ENCODE measurements at places on chromosomes 16 and 17. TPM values are rescaled to one million over a fixed set of nuclear protein-coding genes. Genes with fewer than 3 reads are reported as not detected.

Gene TBC1D3C
- not detected for total RNA-seq

GRCh38 chr17:78708510-78708973, 73.5 kb downstream of the CYTH1 start:
- no peak for DNase-seq

DNA sequence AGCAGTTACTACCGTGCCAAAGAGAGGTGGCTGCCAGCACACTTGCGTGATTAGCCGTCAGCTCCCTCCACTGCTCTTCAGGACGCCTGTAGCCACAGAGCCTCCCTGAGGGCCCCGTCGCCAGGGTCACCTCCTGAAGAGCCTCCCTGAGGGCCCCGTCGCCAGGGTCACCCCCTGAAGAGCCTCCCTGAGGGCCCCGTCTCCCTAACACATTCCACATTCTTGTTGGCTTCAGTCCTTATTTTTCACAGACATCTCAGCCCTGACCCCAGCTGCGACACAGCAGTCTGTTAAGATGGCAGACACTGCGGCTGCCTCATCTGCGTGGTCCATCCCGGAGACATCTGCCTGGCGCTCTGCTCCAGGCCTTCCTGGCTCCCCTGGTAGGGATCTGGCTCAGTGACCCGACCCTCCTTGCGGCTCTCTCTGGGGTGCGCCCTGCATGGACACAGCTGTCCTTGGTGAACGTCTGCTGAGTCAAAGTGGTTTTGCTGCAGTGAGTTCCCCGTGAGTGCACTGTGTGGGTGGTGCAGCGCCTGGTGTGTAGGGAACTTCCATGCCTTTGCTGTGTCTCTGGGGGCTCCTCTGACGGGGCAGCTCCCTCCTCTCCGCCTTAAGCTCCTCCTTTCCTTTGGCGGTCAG, 11.4 kb downstream of the ACSF3 start:
- no peak for DNase-seq

GRCh38 chr17:2214047-2214928, 89.3 kb downstream of the SMG6 start:
- peak; percentile 40 for DNase-seq

- no peak for DNase-seq
Measured at GRCh38 chr17:42403150-42403549, 14.9 kb upstream of the STAT3 start.

GRCh38 chr17:80372456-80372855, 42.5 kb upstream of the ENDOV start:
- DNase-seq = no peak

DNA sequence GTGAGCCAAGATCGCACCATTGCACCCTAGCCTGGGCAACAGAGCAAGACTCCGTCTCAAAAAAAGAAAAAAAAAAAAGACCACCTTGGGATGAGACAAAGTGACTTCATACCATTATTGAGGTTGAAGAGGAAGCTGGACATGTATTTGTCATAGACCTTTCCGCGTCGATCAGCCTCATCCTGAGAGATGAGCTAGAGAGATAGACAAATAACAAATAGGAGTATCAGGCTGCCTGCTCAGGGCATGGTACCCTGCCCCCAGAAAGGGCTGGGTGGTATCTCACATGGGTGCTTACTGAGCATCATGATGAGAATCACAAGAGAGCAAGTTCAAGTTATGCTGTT, 22.1 kb downstream of the CNTNAP1 start:
- DNase-seq = no peak

Gene CBX2
- total RNA-seq = 0.48 TPM

DNA sequence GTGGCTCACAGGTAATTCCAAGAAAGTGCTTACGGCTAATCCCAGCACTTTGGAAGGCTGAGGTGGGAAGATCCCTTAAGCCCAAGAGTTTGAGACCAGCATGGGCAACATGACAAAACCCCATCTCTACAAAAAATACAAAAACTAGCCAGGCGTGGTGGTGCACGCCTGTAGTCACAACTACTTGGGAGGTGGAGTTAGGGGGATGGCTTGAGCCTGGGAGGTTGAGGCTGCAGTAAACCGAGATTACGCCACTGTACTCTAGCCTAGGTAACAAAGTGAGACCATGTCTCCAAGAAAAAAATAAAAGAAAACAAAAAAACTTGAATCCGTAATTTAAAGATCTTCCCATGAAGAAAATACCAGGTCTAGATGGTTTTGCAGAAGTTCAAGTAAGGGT, 5.0 kb downstream of the ICAM2 start:
- no peak for DNase-seq

GRCh38 chr16:74261068-74261467, 35.5 kb upstream of the PSMD7 start:
- DNase-seq = no peak

Gene ATXN7L3
- 40.8 TPM for total RNA-seq

Gene TBC1D3E
- not detected for total RNA-seq

- DNase-seq = no peak
Measured at GRCh38 chr17:15456496-15456895, 10.9 kb downstream of the CDRT4 start.

Gene TBC1D3L
- total RNA-seq = 13.6 TPM

DNA sequence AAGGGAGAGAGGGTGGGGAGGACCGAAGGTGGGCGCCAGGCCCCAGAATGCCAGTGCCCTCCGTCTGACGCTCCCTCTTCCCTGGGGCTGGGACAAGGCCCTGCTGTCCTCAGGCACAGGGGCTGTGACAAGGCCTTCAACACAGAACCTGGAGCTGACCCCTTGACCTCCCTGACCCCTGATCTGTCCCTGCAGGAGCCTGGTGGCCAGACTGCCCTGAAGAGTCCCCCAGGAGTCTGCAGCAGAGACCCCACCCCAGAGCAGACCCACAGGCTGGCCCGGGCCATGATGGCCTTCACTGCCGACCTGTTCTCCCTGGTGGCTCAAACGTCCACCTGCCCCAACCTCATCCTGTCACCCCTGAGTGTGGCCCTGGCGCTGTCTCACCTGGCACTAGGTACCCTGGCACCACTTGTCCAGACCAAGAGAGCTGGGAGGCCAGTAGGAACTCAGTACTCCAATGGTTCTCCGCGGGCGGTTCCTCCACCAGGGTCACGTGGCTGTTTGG, 2.9 kb downstream of the SERPINF2 start:
- DNase-seq = no peak

DNA sequence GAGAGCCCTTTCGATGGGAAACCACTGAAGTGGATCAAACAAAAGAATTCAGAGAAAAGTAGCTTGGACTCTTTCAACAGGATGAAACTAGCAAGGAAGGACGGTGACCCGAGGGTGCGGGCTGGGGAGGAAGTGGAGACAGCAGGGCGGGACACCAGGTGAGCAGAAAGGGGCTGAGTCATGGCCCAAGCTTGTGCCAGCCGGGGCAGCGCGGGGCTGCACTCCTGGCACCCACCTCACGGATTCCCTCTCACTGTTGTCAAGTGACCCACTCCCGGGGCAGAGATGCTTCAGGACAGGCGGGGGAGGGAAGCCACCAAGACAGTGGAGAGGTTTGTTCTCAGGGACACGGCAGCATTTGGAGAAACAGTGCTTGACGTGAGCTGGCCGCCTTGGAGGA, 10.7 kb upstream of the RNF222 start:
- DNase-seq = no peak

Gene HS3ST3A1
- 0.47 TPM for total RNA-seq

DNA sequence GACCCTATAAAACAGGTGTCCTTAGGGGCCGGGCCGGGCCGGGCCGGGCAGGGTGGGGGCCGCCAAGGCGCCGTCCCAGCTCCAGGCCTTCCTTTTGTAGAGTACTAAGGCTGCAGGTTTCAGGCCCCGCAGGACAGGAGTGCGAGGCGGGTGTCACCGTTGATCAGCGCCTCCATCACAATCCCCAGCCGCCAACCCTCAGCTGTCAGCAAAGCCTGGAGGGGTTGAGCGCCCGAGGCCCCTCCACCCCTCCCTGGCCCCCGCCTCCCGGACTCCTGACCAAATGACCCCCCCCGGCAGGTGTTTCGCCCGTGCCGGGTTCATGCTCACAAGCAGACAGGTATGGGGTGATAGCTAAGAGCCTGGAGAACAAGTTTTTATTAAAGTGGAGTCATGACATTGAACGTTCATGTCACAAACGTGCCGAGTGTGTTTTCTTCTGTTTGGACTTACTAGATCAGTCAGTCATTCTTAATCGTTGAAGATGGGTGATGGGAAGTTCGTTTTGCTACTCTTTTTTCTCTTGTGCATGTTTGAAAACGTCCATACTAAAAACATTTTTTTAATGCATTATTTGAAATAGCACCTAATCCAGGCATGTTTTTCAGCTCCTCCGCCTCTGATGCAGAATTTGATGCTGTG, 534 bp downstream of the ARL2BP start:
- no peak for DNase-seq

DNA sequence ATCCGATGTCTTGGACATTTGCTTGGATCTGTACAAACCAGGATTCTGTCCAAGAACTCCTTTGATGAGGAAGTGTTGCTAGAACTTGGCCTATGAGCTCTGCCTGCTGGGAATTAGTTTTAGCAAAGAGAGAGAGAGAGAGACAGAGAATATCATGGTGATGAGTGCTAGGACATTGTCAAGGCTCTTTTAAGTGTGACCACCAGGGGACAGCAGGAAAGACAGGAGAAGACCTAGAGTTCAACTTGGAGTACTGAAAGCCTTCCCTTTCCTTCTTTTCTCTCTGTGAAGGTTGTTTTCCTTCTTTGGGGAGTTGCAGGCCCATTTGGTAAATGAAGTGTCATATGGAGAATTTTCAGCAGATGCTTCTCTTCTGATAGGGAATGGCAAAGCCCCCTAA, 389.2 kb upstream of the HSBP1 start:
- DNase-seq = no peak

- DNase-seq = no peak
Measured at GRCh38 chr16:54107583-54108202, 178.9 kb downstream of the IRX3 start.

- DNase-seq = no peak
Measured at GRCh38 chr17:72682605-72683004, 409.9 kb downstream of the SLC39A11 start.

Gene CUEDC1
- total RNA-seq = 25.7 TPM

- no peak for DNase-seq
Measured at GRCh38 chr16:86953631-86954391, 363.4 kb downstream of the C16orf95 start.

Gene TBC1D3I
- 0.28 TPM for total RNA-seq

DNA sequence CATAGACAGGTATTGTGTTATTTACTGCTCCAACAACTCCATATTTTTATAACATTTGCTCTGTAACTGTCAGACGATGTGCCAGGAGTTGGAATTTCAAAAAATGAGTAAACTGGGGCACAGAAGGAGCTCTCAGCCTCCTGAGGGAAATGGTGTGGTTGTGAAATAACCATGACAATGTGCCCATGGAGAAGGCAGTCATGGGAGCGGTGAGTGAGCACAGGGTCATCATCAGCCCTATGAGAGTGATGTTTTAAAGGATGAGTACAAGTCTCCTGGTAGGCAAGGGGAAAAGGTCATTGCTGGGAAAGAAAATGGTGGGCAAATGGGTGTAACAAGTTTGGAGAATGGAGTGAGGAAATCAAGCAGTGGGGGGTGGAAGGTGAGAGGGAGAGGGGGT, 115.0 kb upstream of the SEC14L1 start:
- DNase-seq = no peak

DNA sequence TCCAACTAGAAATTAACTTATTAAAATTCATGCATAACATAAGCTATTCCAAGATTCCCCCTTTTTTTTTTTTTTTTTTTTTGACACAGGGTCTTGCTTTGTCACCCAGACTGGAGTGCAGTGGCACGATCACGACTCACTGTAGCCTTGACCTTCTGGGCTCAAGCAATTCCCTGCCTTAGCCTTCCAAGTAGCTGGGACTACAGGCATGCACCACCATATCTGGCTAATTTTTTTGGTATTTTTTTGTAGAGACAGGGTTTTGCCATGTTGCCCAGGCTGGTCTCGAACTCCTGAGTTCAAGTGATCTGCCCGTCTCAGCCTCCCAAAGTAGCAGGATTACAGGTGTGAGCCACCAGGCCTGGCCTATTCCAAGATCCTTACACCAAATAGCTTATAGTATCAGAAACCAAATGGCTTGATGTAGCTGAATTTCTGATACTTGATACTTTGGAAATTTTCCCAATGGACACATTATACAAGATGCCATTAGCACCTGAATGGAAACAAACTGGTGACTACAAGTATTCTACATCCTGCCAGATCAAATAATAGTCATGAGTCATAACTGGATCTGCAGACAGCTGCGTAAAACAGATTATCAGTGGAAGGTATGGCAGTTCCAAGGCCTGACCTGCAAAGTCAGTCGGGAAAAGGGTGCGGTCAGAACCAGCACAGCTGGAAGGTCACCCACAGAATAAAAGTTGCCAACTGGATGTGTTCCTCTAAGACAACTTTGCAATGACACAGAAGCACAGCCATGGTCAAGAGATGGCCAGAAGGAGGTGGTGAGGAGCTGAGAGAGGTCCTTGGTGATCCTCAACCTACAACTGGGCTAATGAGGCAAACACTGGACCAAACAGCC, 14.5 kb downstream of the TUBG1 start:
- no peak for DNase-seq

GRCh38 chr17:80289616-80290015, 29.0 kb downstream of the RNF213 start:
- no peak for DNase-seq

DNA sequence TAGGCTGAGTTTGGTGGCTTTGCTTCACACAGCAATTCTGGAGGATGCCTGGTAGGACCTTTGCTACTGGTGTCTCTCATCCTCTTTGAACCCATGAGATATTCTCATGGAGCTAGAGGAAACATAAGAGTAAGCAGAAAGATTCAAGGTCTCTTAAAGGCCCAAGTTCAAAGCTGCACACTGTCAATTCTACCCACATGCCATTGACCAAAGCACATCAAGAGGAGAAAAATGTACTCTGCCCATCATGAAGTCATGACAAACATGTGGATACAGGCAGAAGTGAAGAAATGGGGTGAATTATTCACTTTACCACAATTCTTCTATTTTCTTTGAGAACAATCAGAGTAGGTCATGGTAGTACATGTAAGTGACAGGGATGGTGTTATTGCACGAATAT, 13.1 kb downstream of the SKA2 start:
- no peak for DNase-seq

Gene BCAR1
- 30.1 TPM for total RNA-seq

DNA sequence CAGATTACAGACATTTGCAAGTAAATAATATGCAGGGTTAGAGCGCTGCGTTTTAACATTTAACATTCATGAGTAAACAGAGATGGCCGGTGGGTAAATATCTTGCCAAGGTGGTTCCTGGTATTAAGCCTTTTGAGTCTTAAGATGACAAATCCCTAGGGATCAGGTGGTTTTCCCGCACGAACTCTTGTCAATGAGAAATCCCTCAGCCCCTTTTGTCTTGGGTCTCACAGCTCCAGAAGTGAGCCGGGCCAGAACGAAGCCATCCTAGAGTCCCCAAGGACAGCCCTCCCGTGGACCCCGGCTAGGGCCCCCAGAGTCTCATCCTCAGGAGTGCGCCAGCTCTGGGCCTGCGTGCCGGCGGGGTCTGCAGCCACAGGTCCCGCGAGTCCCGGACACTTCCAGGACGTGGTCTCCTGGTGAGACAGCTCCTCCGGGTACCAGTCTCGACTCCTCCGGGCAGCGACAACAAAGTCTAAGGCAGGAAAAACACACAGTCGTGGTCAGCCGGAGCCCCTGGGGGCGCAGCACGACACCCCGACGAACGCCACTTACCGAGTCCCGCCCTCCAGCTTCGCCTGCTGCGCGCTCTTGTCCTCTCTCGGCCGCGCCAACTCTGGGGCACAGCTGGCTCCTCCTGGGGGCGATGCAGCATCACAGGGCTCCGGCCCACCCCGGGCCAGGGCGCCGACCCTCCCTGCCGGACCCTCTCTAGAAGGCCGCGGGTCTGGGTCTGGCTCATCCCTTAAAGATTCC, 13.3 kb downstream of the MIS12 start:
- no peak for DNase-seq

GRCh38 chr16:30533146-30533522, 1.5 kb downstream of the ZNF747 start:
- no peak for DNase-seq

Gene NPB
- total RNA-seq = not detected

All from omental fat pad (tissue), 4 donors.